ENCODE measurements at places on chromosomes 6 and 20.

- no peaks in the 10 kb centered on the region for H3K4me1 ChIP-seq
- no peak for DNase-seq
- peaks cover 4% of the 10 kb centered on the region for H3K27me3 ChIP-seq
- no peak overlapping the region for H3K27ac ChIP-seq
- no peak overlapping the region for H3K4me3 ChIP-seq
These were observed 31.6 kb upstream of the CD93 start for GRCh38 chr20:23117738-23118137.

DNA sequence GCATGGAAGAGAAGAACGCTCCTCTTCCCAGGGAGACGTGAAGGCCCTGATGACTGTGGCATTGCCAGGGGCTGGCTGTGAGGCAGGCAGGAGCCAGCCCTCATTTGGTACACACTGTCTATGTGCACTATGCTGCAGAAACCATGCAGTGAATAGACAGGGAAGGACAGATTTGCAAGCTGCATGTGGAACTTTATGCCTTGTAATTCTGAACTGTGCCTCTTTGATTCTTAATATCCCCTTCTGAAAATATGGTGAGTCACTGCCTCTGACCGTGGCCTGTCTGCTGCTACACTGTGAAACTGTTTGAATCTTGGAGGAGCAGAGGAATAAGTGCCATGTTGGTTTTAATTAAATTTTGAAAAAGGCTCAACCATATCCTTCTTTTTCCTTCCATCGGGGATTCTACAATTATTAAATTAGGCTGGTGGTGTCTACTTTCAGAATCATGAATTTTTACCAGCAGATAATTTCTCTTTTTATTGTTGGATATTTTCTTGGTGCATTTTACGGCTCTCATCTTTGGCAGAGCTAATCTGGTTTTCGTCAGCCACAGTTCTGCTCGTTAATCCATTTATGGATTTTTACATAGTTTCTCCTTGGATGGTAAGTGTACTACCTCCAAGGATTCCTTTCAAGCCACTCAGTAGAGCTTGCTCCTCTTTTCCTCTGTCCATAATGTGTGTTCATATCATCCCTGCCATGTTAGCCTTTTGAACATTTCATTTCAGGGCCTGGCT is 301.0 kb upstream of the SLC35B3 start:
- no peak overlapping the region for H3K27ac ChIP-seq
- DNase-seq = no peak
- no peak overlapping the region for H3K4me3 ChIP-seq

DNA sequence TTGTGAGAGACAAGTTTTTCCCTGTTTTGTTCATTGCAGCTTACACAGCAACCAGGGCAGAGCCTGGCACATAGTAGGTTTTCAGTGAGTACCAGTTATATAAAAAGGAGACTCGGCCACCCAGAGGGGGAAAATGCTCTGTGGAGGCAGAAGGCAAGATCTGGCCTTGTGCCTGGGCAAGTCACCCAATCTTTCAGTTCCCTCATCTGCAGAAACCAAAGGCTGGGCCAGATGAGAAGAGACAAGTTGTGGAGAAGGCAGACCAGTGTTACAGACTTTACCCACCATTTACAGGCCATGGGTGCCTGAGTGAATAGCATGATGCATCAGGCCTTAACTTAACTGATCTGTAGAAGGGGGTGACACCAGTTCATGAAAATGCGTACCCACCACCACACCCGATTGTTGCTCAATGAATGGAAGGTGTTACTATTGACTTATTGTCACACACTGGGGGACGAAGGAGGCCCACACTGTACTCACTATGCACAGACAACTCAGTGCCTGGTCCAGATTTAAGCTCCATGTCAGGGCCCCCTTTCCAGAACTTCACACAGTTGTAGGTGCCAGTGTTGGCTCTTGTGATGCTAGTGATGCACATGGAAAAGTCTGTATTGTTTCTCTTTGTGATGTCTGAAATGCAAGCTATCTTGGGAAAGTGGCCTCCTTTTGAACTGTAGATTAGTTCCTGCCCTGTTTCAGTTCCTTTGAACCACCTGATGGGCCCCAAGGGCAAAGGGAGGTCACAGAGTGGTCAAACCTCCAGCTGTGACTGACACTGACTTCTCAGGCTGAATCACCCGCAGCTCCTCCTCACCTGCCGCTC is 64.3 kb upstream of the SIRPG start:
- H3K36me3 ChIP-seq = no peaks in the 10 kb centered on the region
- no peak overlapping the region for H3K4me3 ChIP-seq
- H3K27me3 ChIP-seq = no peaks in the 10 kb centered on the region
- DNase-seq = no peak

DNA sequence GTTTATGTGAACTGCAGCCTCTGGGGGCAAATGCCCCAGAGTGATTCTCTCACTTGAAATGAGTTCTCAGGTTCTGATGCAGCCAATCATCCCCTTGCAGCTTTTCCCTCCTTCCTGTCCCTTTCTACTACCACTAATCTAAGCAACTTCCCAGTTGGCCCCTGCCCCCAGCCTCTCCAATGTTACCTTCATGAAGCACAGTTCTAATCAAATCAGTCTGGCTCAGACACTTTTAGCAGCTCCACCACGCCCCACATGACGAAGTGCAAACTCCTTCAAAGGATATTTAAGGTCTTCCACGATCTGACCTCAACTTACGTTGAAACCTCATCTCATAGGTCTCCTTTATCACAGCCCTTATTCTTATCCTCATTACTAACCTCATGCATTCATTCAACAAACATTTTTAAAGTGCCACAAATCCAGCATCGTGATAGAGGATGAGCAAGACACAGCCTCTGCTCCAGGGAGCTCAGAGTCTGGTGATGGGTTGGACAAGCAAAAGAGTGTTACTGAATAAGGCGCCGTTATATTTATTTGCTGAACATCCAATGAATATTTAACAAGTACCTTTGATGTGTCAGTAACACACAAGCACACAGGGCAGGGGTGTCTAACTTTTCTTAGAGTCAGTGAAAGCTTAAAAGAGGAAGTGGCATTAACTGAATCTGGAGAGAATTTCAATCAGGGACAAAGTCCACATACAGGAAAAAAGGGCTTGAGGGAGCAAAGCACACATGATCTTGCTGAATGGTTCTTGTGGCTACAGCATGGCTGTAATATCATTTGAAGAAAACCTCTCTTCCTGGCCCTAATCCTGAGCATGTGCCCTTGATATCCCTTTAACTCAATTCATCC is 20.4 kb upstream of the DTNBP1 start:
- H3K4me1 ChIP-seq = peaks cover 12% of the 10 kb centered on the region
- no peak overlapping the region for H3K27ac ChIP-seq
- DNase-seq = no peak
- no peaks in the 10 kb centered on the region for H3K27me3 ChIP-seq
- no peaks in the 10 kb centered on the region for H3K36me3 ChIP-seq
- H3K4me3 ChIP-seq = no peak overlapping the region

DNA sequence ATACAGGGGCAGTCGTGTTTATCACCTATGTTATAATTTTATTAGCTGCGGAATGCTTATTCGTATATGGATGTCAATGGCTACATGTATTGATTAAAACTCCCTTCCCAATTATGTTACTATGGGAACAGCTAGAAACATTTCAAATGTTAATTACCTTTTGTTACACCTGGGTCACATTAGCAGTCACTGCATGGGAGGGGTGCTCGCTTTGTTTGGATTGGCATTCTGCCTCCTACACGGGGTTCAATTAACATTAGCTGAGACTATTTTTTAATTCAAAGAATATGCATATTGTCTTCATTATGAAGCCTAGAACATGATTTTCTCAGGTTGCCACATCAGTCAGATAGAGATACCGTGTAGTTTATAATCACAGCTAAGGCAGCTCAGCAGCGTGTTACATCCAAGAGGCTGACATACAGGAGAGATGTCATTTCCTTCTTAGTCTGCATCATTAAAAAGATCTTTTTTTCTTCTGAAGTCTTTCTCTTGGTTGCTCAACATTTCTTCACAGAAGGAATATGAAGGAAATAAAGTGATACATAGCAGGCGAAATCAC is 76.2 kb upstream of the RPS6KA2 start:
- no peak overlapping the region for H3K4me3 ChIP-seq
- H3K27ac ChIP-seq = no peak overlapping the region
- no peak for DNase-seq
- H3K36me3 ChIP-seq = no peaks in the 10 kb centered on the region
- H3K4me1 ChIP-seq = peaks cover 8% of the 10 kb centered on the region

GRCh38 chr6:150204705-150205472 is 62.0 kb downstream of the PPP1R14C start:
- peaks cover 19% of the 10 kb centered on the region for H3K4me1 ChIP-seq
- H3K27ac ChIP-seq = no peak overlapping the region
- H3K36me3 ChIP-seq = no peaks in the 10 kb centered on the region
- no peak overlapping the region for H3K4me3 ChIP-seq
- H3K27me3 ChIP-seq = peaks cover 1% of the 10 kb centered on the region
- no peak for DNase-seq

DNA sequence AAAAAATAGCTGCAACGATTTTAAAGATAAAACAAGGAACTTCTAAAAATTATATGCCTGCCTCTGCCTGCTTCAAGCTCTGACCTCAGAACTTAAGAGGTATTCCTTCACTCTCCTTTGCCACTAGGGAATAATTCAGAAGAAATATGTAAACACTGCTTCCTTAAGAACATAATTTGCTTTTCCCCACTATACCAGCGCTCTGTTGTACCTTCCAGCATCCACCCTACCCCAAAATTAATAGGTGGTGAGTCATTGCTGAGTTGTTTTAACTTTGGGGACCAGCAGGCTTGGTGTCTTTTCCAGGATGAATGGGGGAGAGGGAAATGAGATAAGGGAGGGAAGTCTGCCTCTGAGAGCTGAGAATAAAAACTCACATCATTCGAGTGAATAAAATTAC is 107.7 kb upstream of the ATXN1 start:
- DNase-seq = no peak
- H3K4me3 ChIP-seq = no peak overlapping the region
- H3K36me3 ChIP-seq = no peaks in the 10 kb centered on the region

GRCh38 chr6:30654798-30655742 is 8.1 kb downstream of the C6orf136 start:
- peaks cover 34% of the 10 kb centered on the region for H3K36me3 ChIP-seq
- no peaks in the 10 kb centered on the region for H3K4me1 ChIP-seq
- H3K27ac ChIP-seq = peak overlapping the region; percentile 31

- no peak for DNase-seq
- H3K36me3 ChIP-seq = no peaks in the 10 kb centered on the region
These were observed 100.6 kb downstream of the DACT2 start for GRCh38 chr6:168218785-168219566.

GRCh38 chr6:42624601-42625000 is 60.8 kb downstream of the UBR2 start:
- H3K27ac ChIP-seq = peak overlapping the region; percentile 33
- no peak for DNase-seq
- no peak overlapping the region for H3K4me3 ChIP-seq
- no peaks in the 10 kb centered on the region for H3K27me3 ChIP-seq
- H3K4me1 ChIP-seq = peaks cover 1% of the 10 kb centered on the region

DNA sequence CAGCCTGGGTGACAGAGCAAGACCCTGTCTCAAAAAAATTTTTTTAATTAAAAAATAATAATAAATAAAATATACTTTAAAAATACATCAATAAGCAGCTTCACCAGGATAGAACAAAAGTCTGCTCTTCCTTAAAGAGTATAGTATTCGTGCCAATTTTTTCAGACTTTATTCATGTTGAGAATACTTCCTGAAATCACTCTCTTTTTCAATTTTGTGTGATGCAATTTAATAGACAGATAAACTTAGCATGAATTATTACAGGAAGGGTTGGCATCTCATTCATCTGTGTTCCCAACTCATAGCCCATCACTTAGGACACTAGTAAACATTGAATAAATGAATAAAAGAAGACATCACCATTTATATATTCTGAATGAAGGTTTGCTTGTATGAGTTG is 52.4 kb downstream of the IPCEF1 start:
- H3K36me3 ChIP-seq = no peaks in the 10 kb centered on the region
- H3K27ac ChIP-seq = no peak overlapping the region
- peaks cover 18% of the 10 kb centered on the region for H3K4me1 ChIP-seq
- H3K4me3 ChIP-seq = no peak overlapping the region
- DNase-seq = no peak

DNA sequence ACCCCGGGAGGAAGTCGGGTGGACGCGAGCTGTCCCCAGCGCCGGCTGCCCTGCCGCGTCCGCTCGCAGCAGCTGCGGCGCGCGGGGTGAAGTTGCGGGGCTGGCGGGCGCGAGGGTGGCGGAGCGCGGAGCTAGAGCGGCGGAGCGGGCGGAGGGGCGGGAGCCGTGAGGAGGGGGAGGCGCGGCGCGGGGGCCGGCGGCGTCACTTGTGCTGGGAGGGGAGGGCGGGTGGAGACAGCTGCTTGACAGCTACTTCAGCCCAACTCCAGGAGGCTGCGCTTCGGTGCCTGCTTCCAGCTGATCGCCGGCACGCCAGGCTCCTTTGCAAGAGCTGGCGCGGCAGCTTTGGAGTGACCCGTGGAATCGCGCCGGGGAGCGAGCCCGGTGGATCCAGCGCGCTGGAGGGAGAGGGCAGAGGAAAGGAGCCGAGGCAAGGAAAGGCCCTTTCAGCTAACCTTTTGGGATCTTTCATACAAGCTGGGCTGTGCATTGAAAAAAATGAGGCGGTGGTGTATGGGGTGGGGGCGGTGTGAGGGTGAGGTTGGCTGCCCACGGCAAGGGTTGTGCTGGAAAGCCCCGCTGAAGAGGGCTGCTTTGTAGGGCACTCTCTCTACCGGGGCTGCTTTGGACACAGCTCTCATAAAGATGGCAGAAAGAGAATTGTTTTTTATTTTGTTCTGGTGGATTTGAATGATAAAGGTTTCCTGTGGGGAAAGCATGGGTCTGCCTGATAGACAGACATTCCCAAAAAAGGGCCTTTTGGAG is 24.6 kb downstream of the RIPOR2 start:
- DNase-seq = peak; percentile 64
- peak overlapping the region; percentile 95 for H3K4me3 ChIP-seq
- peaks cover 99% of the 10 kb centered on the region for H3K4me1 ChIP-seq

DNA sequence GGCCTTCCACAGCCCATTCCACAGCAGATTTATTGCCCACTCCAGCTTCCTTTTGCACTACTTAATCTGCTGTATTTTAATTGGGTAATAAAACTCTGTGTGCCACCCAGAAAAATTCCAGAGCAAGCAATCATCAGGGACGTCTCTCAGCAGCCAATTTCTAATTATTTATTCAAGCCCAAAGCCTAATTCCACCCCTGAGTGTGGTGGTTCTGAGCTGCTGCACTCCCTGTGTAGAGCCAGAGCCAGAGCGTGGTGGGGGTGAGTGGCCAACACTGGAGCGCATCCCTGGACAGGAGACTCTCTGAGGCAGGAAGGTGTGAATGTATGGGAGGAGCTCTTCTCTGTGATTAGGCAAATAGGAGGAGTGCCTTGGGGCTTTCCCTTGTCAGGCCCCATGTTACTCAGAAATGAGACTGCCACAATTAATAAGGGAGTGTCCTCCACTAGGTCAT is 66.1 kb downstream of the CD24 start:
- DNase-seq = no peak
- H3K4me3 ChIP-seq = no peak overlapping the region
- no peak overlapping the region for H3K27ac ChIP-seq
- H3K27me3 ChIP-seq = peaks cover 2% of the 10 kb centered on the region

Measured in immature natural killer cell (primary cell).